ENCODE measurements at places on chromosomes 4 and X.
A peak's percentile ranks its signal among the peaks of the same experiment; 100 is the strongest.

DNA sequence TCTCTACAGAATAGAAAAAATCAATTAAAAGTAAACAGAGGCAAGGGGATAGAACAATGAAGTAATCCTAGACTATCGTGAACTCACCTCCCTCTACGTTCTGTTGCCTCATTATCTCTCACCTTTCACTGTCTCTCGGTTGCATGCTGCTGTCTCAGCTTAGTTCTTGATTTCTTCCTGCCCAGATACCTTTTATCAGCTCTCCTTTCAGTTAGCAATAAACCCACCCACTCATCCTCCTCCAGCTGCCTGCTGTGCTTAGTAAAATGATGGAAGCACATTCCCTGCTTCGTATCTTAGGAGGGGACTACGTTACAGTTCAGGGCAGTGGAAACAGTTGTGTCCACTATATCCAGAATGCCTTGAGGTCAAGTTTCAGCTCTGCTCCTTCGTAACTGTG, 1709.5 kb upstream of the AGA start:
- no peak for DNase-seq

DNA sequence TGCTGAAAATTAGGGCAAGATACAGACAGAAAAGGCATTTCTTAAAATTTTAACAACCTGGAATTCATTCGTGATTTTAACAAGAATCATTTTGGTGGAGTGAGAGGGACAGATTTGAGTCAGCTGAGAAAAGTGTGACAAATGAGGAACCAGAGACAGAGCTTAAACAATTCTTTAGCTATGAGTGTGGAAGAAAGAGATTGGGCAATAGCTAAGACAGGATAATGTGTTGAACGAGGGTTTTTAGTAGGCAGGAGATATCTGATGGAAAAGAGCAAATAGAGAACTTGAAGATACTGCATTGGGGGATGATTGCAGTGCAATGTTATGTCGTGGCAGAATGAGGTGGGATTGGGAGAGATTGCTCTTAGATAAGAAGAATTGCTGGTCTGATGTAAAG, 164.2 kb upstream of the SPRY1 start:
- DNase-seq, result no peak

- DNase-seq, result no peak
Observed at GRCh38 chrX:107547621-107548020, 80.7 kb upstream of the PRPS1 start.

DNA sequence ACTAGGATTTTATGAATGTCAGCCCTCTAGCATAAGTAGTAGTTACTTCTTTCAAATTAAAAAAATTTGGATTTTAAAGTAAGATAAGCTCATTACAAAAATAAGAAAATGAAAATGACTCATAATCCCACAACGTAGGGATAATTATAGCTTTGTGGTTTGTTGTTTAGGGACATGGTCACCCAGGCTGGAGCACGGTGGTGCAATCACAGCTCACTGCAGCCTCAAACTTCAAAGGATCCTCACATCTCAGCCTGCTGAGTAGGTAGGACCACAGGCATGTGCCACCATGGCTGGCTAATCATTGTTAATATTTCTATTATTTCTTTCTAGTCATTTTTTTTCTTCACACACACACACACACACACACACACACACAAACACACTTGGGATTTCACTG, 57.6 kb downstream of the PLAC1 start:
- peak; percentile 59 for DNase-seq

GRCh38 chr4:4603067-4603466, 61.2 kb upstream of the STX18 start:
- no peak for DNase-seq

- no peak for DNase-seq
Observed at GRCh38 chr4:70556856-70557255, 35.2 kb upstream of the AMBN start.

GRCh38 chr4:24770032-24770584, 25.3 kb upstream of the SOD3 start:
- DNase-seq, result peak; percentile 98
